IMR-90 (cell line): ENCODE measurements at places on chromosomes 6 and 20. TPM values are rescaled to one million over a fixed set of nuclear protein-coding genes. Genes with fewer than 3 reads are reported as not detected.

- peaks cover 18% of the 10 kb centered on the region for H3K27me3 ChIP-seq
- no peak overlapping the region for H3K27ac ChIP-seq
- no peak for DNase-seq
- H3K4me1 ChIP-seq = no peaks in the 10 kb centered on the region
- H3K36me3 ChIP-seq = no peaks in the 10 kb centered on the region
- no peak overlapping the region for H3K4me3 ChIP-seq
Measured at GRCh38 chr20:36102809-36103596, 51.5 kb upstream of the EPB41L1 start.

GRCh38 chr6:157253699-157254098 is 69.6 kb downstream of the TMEM242 start:
- no peaks in the 10 kb centered on the region for H3K4me1 ChIP-seq
- H3K27ac ChIP-seq = no peak overlapping the region
- DNase-seq = no peak
- H3K36me3 ChIP-seq = no peaks in the 10 kb centered on the region

- no peaks in the 10 kb centered on the region for H3K27me3 ChIP-seq
- H3K27ac ChIP-seq = no peak overlapping the region
- H3K4me1 ChIP-seq = peaks cover 3% of the 10 kb centered on the region; the same call in 1 of the 2 replicates
- H3K36me3 ChIP-seq = no peaks in the 10 kb centered on the region
Measured at GRCh38 chr20:4108495-4109306, 93.3 kb upstream of the RNF24 start.

DNA sequence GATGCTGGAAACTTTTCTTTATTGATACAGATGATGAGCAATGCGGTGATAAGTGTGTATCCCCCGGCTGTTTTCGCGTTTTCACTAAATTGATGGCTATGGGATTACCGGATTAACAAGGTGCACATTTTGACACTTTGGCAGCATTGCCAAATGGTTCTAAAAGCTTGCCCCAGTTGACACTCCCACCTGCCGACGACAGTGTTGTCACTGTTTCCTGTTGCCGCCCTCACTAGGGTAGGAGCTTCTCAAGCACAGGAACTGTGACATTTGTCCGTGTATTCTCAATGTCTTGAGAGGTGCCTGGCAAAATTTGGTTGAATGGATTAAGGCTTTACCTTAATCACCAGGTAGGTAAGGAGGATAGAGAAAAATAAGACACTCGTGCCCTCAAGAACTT is 9.8 kb upstream of the MAPK13 start:
- H3K27ac ChIP-seq = no peak overlapping the region
- H3K27me3 ChIP-seq = no peaks in the 10 kb centered on the region
- DNase-seq = no peak
- peaks cover 7% of the 10 kb centered on the region for H3K4me1 ChIP-seq
- H3K4me3 ChIP-seq = no peak overlapping the region
- peaks cover 2% of the 10 kb centered on the region; the same call in 1 of the 2 replicates for H3K36me3 ChIP-seq

The CRISP3 gene
- total RNA-seq = not detected in 2 replicates

DNA sequence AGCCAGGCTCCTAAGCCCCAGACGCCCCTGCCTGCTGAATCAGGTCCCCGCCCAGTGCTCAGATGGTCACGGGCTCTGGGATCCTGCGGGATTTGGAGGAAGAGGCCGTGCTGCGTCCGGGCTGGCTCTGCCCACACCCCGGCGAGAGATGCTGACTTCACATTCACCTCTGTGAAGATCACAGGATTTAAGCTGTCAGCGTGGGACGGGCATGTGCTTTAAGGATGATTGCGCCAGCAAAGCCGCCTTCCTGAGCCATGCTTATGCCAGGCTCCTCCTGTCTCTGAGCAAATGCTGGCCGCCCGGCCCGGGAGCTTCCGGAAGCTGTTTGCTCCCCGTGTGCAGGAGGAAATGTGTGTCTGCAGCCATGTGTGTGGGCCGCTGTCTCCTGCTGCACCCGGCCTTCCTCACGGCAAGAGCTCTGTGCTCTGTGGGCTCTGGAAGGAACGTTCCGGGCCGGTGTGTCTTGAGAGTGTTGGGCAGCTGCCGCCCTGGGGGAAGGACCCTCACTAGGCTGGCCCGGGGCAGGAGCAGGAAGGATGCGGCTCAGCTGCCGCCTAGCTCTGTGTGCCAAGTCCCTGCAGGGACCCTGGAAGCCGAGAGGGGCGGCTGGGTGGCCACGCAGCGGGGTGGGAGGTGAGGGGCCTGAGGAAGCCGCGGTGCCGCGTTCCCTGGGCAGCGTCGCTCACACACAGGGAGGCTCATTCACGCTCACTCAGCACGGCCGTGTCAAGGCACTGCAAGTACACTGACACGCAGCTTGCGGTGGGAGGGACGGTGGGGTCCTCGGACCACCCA is 19.0 kb upstream of the BHLHE23 start:
- no peaks in the 10 kb centered on the region for H3K4me1 ChIP-seq
- H3K36me3 ChIP-seq = no peaks in the 10 kb centered on the region
- peaks cover 78% of the 10 kb centered on the region for H3K27me3 ChIP-seq

The CGAS gene
- total RNA-seq = 1.6 and 4.2 TPM in 2 replicates

DNA sequence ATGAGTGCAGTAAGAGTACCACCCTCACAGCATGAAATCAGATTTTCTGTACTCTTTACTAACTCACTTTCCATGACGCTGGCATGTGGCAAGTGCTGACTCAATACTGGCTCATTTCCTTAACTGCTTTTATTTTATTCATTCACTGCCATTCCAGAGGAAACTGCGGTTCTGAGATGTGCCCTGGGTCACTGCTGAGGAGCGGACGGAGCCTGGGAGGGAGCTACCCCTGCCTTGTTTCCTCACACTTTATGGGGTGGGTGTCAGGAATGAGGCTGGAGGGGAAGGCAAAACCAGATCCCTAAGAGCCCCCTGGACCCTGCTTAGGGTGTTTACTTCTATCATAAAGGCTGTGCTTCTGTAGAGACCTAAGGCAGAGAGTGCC is 14.4 kb downstream of the NT5E start:
- peaks cover 38% of the 10 kb centered on the region for H3K4me1 ChIP-seq
- peak; percentile 98 for DNase-seq
- H3K27me3 ChIP-seq = no peaks in the 10 kb centered on the region
- peak overlapping the region; percentile 69 for H3K27ac ChIP-seq

DNA sequence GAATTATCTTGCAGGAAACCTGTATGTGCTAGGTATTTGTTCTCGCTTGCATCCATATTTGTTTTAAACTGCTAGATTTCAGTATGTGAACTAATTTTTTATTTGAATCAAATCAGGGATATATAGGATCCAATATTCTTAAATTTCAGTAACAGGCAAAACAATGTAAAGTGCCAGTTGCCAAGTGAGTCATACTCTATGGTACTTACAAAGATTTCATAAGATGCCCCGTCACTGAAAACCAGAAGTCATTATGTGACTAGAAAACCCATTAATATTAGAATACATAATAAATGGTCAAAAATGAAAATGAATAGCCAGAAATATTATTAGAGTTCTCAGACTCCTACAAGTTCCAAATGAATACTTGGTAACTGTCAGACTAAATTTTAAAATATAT is 481.2 kb downstream of the TFAP2A start:
- no peaks in the 10 kb centered on the region for H3K27me3 ChIP-seq
- no peak for DNase-seq
- no peaks in the 10 kb centered on the region for H3K36me3 ChIP-seq
- no peak overlapping the region for H3K27ac ChIP-seq
- no peaks in the 10 kb centered on the region for H3K4me1 ChIP-seq
